Hypothalamus (tissue), 51 donors: ENCODE measurements at places on chromosomes 6 and 20.

GRCh38 chr6:54717849-54718455, 128.6 kb upstream of the FAM83B start:
- DNase-seq = no peak

GRCh38 chr6:151417477-151417876, 26.1 kb upstream of the ZBTB2 start:
- DNase-seq = no peak

DNA sequence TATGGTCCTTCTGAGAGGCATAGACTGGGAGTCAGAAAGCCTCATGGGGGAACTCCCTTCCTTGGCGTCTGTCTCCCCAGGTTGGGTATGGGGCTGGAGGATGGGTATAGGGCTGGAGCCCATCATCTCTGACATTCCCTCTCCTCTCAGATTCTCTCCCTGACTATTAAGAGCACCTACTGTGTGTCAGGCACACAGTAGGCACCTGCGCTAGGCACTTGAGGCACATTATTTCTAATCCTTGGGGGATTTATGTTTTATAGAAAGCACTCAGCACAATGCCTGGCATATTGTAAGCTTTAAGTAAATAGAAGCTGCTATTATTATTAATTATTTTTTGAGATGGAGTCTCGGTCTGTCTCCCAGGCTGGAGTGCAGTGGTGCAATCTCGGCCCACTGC, 76.3 kb downstream of the CD40 start:
- no peak for DNase-seq

GRCh38 chr6:121694389-121694788, 258.9 kb downstream of the GJA1 start:
- DNase-seq = no peak
